ENCODE measurements at places on chromosomes 13 and 19. TPM values are rescaled to one million over a fixed set of nuclear protein-coding genes. Genes with fewer than 3 reads are reported as not detected.
A peak's percentile ranks its signal among the peaks of the same experiment; 100 is the strongest.

DNA sequence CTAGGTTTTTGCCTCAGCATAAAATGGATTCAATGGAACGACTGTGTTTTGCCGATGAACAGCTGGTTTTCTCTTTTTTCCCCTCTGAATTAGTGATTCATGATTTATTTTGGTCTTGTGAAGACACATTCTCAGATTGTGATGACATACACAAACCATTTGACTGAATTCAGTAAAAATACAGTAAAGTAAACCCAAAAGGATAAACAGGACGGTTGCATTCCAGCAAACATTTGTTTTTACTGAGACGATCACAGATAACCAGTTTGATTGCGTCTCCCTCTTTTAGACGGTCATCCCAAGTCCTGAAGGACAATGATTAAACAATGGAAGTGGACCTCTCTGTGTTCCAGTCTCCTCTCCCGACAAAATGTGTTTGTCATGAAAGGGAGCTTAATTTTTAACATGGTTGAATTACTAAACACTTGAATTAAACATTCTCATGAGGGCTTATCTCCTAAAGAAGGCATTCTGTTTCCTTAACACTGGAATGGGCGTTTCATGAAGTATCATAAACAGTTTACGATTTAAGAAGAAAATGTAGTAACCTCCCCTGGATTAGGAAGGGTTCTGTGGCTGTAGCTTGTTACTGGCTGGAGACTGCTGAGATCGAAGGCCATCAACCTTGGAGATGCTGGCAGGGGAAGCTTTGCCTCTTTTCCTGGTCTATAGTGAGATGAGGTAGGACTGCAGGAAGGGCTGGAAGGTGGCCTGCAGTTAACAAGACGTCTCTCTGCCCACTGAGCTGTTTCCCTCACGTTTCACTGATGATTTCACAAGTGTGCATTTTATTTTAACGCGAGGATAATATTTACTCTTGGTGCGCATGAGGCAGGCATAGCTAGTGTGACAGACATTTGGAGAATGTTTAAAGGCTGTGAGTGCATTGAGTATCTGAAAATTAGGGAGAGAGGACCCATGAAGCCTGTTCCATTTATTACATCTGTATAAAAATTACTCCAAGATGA is 457.9 kb downstream of the FGF9 start:
- no peaks in the 10 kb centered on the region for H3K4me1 ChIP-seq
- no peak for DNase-seq
- no peak overlapping the region for H3K27ac ChIP-seq
- no peaks in the 10 kb centered on the region for H3K27me3 ChIP-seq
- H3K4me3 ChIP-seq: no peak overlapping the region

DNA sequence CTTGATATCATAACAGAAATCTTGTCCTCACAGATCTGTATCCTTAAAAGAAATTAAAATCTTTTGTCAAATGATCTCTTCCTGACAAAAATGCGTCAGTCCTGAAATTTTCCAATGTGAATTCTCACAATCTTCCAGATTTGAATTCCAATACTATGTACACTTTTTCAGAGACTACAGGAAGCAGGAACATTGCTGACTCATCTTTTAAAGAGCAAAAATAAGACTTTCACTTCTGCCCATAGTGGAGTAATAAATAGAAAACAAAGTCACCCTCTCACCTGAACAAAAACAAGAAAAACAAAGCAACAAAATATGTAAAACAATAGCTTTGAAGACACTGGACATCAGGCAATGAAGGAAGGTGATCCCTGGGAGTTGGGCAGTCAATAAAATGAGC is 167.0 kb upstream of the IPO5 start:
- H3K4me1 ChIP-seq: no peaks in the 10 kb centered on the region
- no peak for DNase-seq
- peaks cover 4% of the 10 kb centered on the region for H3K36me3 ChIP-seq
- H3K27me3 ChIP-seq: peaks cover 3% of the 10 kb centered on the region
- no peak overlapping the region for H3K27ac ChIP-seq
- no peak overlapping the region for H3K4me3 ChIP-seq

NUDT15 gene
- 42.8 TPM for total RNA-seq

GRCh38 chr19:47542030-47542475 is 27.2 kb upstream of the NAPA start:
- no peak for DNase-seq
- no peaks in the 10 kb centered on the region for H3K27me3 ChIP-seq
- peak overlapping the region; percentile 74 for H3K27ac ChIP-seq
- no peaks in the 10 kb centered on the region for H3K36me3 ChIP-seq
- no peak overlapping the region for H3K4me3 ChIP-seq
- H3K4me1 ChIP-seq: peaks cover 4% of the 10 kb centered on the region

IFNL1 gene
- total RNA-seq: not detected

ZNF730 gene
- 32.6 TPM for total RNA-seq

GRCh38 chr13:36858290-36858689 is 39.3 kb downstream of the RFXAP start:
- no peak overlapping the region for H3K4me3 ChIP-seq
- no peak overlapping the region for H3K27ac ChIP-seq
- no peaks in the 10 kb centered on the region for H3K4me1 ChIP-seq
- no peaks in the 10 kb centered on the region for H3K27me3 ChIP-seq
- no peaks in the 10 kb centered on the region for H3K36me3 ChIP-seq
- DNase-seq: no peak

- H3K36me3 ChIP-seq: peaks cover 6% of the 10 kb centered on the region
- peaks cover 6% of the 10 kb centered on the region for H3K4me1 ChIP-seq
- no peak overlapping the region for H3K4me3 ChIP-seq
- no peak for DNase-seq
- no peaks in the 10 kb centered on the region for H3K27me3 ChIP-seq
These were observed 2.6 kb downstream of the VAV1 start for GRCh38 chr19:6774821-6775707.

DNA sequence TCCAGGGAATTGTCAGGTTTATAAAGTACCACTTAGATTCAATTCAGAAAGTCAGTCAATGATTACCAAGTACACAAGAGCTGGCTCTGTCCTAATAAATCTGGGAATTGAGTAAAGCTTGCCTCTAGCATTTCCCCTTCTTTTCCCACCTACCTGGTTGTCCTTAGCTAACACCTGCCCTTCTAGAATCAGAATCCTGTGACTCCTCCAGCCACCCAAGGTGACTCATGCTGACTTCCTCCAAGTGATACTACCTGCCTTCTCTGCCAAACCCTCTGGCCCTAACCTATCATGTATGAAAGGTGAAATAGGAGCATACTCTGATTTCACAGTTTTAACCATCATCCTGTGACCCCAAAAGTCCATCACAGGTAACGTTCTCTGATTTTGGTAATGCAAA is 151.2 kb downstream of the DIAPH3 start:
- H3K27me3 ChIP-seq: no peaks in the 10 kb centered on the region
- H3K27ac ChIP-seq: peak overlapping the region; percentile 32
- no peaks in the 10 kb centered on the region for H3K4me1 ChIP-seq
- DNase-seq: no peak
- H3K4me3 ChIP-seq: no peak overlapping the region

DNA sequence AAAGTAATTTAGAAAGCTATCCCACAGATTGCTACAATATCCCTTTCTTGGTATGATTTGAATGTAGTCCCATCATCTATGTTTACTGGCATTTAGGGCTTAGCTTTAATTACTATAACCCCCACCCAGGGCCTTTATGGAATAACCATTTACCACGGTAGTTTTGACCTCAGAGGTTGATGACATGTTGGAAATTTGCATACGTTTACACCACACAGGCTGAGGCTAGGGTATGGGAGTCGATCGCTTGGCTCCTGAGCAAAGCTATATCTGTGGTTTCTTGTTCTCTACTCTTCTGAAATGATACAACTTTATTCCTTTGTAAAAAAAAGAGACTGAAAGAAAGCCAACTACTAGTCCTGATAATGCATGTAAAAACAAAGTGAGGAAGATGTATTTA is 28.2 kb upstream of the RFC3 start:
- H3K4me3 ChIP-seq: no peak overlapping the region
- H3K27me3 ChIP-seq: no peaks in the 10 kb centered on the region
- H3K4me1 ChIP-seq: peaks cover 7% of the 10 kb centered on the region
- H3K27ac ChIP-seq: no peak overlapping the region
- DNase-seq: no peak
- H3K36me3 ChIP-seq: peaks cover under 1% of the 10 kb centered on the region

GRCh38 chr13:28568286-28568685 is 73.4 kb upstream of the FLT1 start:
- no peaks in the 10 kb centered on the region for H3K27me3 ChIP-seq
- H3K4me3 ChIP-seq: no peak overlapping the region
- DNase-seq: no peak
- H3K36me3 ChIP-seq: no peaks in the 10 kb centered on the region

- no peaks in the 10 kb centered on the region for H3K4me1 ChIP-seq
- H3K36me3 ChIP-seq: peaks cover 14% of the 10 kb centered on the region
- H3K4me3 ChIP-seq: no peak overlapping the region
- H3K27ac ChIP-seq: no peak overlapping the region
- H3K27me3 ChIP-seq: peaks cover 11% of the 10 kb centered on the region
- DNase-seq: no peak
These were observed 44.3 kb downstream of the MUC16 start for GRCh38 chr19:8965887-8966286.

CBLC gene
- total RNA-seq: 27.8 TPM

GRCh38 chr13:39410096-39410901 is 192.7 kb downstream of the LHFPL6 start:
- no peak overlapping the region for H3K4me3 ChIP-seq
- peaks cover 57% of the 10 kb centered on the region for H3K4me1 ChIP-seq
- no peak overlapping the region for H3K27ac ChIP-seq
- no peaks in the 10 kb centered on the region for H3K27me3 ChIP-seq
- DNase-seq: no peak

SLC10A2 gene
- total RNA-seq: not detected

DNA sequence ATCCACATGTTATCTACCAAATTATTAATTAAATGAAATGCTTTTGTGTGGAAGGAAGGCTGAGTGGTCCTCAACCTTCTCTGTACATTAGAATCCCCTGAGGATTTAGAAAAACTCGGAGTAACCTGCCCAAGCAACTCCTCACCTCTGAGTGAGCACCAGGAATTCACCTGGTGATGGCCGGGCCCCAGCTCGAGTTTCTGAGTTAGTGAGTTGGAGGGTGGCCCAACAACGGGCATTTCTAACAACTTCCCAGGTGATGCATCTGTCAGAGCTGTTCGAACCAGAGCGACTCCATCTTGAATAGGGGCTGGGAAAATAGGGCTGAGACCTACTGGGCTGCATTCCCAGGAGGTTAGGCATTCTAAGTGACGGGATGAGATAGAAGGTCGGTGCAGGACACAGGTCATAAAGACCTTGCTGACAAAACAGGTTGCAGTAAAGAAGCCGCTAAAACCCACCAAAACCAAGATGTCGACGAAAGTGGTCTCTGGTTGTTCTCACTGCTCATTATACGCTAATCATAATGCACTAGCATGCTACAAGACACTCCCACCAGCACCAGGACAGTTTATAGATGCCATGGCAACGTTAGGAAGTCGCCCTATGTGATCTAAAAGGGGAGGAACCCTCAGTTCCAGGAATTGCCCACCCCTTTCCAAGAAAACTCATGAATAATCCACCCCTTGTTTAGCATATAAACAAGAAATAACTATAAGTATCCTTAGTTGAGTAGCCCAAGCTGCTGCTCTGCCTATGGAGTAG is 44.2 kb upstream of the SHISA2 start:
- no peak overlapping the region for H3K27ac ChIP-seq
- H3K27me3 ChIP-seq: no peaks in the 10 kb centered on the region
- H3K4me1 ChIP-seq: peaks cover 6% of the 10 kb centered on the region
- no peak for DNase-seq
- no peak overlapping the region for H3K4me3 ChIP-seq

- H3K27me3 ChIP-seq: no peaks in the 10 kb centered on the region
- H3K4me3 ChIP-seq: no peak overlapping the region
- no peak overlapping the region for H3K27ac ChIP-seq
- no peak for DNase-seq
- peaks cover 16% of the 10 kb centered on the region for H3K36me3 ChIP-seq
These were observed 10.8 kb downstream of the PRKCSH start for GRCh38 chr19:11446271-11446651.
